Stimulated activated CD8-positive, alpha-beta memory T cell treated with anti-CD3 and anti-CD28 coated beads, Interleukin-7, amount 100 ng/mL, for 4 hours (primary cell): ENCODE measurements at places on chromosomes 4 and X.
A peak's percentile ranks its signal among the peaks of the same experiment; 100 is the strongest.

DNA sequence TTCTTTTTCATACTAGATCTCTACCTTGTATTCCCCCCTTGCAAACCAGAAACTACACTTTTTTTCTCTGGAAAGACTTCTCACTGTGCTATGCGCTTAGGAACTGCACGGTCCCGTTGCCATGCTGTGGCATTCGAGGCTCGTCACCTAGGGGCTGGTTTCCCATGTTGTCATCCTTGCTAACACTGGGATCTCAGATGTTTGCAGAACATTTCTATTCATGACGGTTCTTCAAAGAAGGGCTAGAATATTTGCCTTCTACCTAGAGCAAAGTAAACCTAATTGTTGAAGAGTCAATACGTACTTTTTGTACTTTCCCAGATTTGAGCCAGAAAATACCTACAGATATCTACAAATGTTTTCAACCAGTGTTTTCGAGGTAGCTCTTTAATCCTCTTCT is 41.0 kb downstream of the RS1 start:
- DNase-seq = no peak

GRCh38 chr4:127219232-127219631 is 413.5 kb upstream of the INTU start:
- DNase-seq = no peak

GRCh38 chr4:120939693-120940092 is 17.2 kb upstream of the PRDM5 start:
- no peak for DNase-seq

DNA sequence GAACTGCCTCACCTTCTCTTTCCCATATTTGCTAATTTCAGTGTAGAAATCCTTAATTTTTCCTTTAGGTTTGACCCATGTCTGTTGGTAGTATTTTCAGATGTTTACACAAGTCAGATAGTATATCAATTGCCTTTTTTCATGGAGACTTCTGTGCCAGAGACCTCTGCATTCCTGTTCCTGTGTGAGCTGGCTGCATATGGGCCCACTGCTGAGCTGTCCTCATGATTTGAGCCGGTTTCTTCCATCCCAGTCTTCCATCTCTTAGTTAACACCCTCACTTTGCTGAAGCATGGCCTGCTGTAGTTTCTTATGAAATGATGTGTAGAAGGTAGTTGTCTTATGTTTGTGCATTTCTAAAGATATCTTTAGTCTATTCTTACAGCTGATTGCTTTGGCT is 40.0 kb downstream of the CDS1 start:
- DNase-seq = no peak

- DNase-seq = no peak
Measured at GRCh38 chr4:8506373-8507195, 66.0 kb downstream of the TRMT44 start.

GRCh38 chr4:48461000-48461399 is 22.1 kb upstream of the SLC10A4 start:
- DNase-seq = no peak

DNA sequence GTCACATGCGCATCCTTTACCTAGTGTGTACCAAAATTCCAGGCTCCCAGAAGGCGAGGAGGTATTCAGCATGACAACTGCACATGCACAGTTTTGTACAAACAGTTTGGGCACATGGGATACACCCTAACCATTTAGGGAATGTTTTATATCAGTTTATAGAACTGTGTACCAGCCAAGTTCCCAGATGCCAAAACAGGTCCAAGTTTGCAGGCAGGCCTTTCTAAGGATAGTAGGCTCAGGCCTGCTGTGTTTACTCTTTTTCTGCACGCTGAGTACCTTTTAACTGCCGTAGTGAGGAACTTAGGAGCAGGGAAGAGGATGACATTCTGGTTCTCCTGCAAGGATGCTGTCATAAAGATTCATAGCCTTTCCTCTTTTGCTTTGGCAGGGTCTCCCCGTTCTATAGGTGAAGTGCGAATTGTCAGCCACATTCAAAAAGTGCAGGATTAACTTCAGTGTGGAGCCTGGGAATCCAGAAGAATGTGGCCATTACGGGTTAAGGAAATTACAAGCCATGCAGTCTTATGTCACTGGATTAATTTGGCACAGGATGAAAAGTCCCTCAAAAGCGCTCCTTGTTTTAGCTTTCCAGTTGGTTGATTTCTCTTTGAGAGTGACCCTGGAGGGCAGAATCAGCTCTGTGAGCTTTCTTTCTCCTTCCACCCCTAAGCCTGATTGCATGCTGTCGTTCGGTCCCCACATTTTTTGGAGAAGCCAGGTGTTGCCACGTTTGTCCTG is 259.8 kb downstream of the ARHGAP10 start:
- DNase-seq = no peak

DNA sequence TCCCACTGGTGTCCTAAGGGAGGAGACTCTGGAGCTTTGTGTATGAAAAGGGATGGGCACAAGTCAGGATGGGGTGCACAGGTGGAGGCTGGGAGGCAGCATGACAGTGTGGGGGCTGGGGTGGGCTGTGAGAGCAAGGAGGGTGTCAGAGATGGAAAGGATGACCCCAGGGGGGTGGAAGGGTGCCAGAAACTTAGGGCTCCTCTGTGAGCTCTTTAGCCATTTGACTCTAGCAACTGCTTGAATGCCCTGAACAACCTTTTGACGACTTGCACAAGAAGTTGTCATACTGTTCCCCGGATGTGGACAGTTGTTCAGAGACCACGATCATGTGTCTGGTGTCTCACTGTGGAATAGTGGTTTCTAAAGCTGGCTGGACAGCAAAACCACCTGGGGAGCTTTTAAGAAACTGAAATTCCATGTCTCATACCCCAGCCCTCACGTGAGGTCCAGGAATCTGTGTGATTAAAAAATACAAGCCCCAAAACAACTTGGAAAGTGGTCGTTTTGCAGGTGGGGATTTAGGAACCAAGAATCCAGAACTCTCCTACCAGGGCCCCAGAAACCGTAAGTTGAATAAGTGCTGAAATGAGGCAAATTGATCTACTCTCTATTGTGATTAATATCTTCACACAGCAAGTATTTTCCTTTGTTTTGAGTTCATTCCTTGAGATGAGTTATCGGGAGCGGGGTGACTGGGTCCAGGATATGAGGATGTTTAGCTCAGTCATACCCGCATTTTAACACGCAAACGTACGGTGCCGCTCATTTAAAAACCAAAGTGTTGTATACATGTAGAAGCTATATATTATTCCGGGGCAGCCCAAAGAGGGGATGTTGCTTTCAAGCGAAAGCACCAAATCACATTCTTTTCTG is 3.4 kb downstream of the RHOH start:
- peak; percentile 52 for DNase-seq
